ENCODE measurements at places on chromosomes 16 and 17.

DNA sequence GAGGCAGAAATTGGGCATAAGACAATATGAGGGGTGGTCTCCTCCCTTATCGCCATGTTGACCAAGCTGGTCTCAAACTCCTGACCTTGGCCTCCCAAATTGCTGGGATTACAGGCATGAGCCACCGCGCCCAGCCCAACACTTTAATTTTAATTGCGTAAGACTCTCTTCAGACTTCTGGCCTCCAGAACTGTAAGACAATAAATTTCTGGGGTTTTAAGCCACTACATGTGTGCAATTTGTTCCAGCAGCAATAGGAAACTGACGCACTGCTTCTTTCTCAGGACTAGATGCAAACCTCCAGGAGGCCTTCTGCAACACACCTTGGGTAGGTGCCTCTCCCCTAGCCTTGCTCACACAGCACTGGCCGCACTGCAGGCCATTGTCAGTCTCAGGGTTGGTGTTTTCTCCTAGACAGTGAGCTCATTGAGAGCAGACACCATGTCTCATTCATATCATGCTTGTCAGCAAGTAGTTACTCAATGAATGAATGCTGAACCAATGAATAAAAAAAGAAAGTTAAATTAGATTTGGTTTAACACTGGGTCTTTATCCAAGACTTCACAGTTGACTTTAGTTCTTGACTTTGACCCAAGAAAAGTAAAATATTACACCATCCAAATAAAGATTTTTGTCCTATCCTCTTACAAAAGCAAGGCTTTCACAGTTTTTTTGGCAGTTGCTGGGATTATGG, 5.5 kb upstream of the ACSF2 start:
- H3K36me3 ChIP-seq = no peaks in the 10 kb centered on the region
- no peaks in the 10 kb centered on the region for H3K27me3 ChIP-seq
- no peak for DNase-seq
- H3K4me3 ChIP-seq = no peak overlapping the region
- H3K27ac ChIP-seq = peak overlapping the region; percentile 80

- H3K27me3 ChIP-seq = no peaks in the 10 kb centered on the region
- peak; percentile 50 for DNase-seq
- H3K27ac ChIP-seq = peak overlapping the region; percentile 97
- peak overlapping the region; percentile 33 for H3K4me3 ChIP-seq
These were observed 1.6 kb downstream of the HOXB2 start for GRCh38 chr17:48543107-48543853.

- no peaks in the 10 kb centered on the region for H3K27me3 ChIP-seq
- no peaks in the 10 kb centered on the region for H3K4me1 ChIP-seq
- H3K27ac ChIP-seq = no peak overlapping the region
- H3K36me3 ChIP-seq = no peaks in the 10 kb centered on the region
- DNase-seq = no peak
These were observed 76.5 kb downstream of the ARHGAP44 start for GRCh38 chr17:12865769-12866168.

- no peaks in the 10 kb centered on the region for H3K27me3 ChIP-seq
- peak; percentile 77 for DNase-seq
- H3K4me1 ChIP-seq = peaks cover 11% of the 10 kb centered on the region
- H3K27ac ChIP-seq = peak overlapping the region; percentile 88
These were observed 27.7 kb upstream of the CLEC18B start for GRCh38 chr16:74448990-74449389.
